ENCODE measurements at places on chromosomes 2 and 18.

GRCh38 chr2:19575641-19576040, 217.2 kb upstream of the OSR1 start:
- no peak for DNase-seq

GRCh38 chr2:180247658-180248057, 240.6 kb upstream of the CWC22 start:
- no peak for DNase-seq

GRCh38 chr18:42549596-42549995, 565.9 kb downstream of the RIT2 start:
- DNase-seq = no peak

GRCh38 chr18:7152440-7152839, 34.8 kb upstream of the LAMA1 start:
- no peak for DNase-seq

- no peak for DNase-seq
Measured at GRCh38 chr18:48762836-48763718, 187.7 kb downstream of the SMAD7 start.

GRCh38 chr2:241721852-241722251, 12.6 kb upstream of the D2HGDH start:
- DNase-seq = no peak

DNA sequence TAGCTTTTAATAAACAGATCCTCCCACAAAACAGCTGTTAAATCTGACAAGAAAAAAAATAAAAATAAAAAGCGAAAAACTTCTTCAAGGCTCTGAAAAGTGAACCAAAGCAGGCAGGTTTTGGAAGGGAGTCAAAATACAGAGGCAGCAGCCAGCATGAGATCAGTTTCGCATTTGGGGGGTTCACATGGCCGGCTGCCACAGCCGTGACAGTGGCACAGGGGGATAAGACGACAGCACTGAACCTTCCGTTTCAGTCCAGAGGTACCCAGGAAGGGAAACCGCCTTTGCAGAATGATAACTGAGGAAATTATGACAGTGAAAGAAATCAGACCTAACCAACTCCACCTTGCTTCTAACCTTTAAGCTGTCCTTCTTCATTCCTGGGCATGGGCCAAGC, 196.7 kb upstream of the PID1 start:
- DNase-seq = no peak

- DNase-seq = no peak
Measured at GRCh38 chr2:225334514-225334913, 65.0 kb upstream of the NYAP2 start.

DNA sequence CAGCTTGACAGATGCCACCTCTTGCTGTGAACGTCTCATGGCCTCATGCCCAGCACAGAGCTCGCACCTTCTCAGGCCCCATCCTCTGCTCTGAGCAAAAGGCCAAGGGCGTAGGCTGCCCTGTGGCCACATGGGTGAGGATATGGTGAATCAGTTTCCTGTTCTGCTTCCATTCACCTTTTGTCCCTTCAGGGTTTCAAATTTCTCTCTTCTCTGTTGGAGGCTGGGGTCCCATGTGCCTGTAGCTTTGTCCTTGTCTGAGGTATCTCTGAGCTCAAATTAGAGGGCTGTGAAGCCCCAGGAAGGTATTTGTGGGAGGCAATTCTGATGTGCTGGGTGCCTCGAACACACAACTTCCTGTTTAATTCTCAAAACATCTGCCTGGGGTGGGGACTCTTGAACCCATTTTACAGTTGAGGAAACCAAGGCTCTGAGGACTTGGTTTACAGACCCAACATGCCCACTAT, 29.0 kb downstream of the ZAP70 start:
- no peak for DNase-seq

DNA sequence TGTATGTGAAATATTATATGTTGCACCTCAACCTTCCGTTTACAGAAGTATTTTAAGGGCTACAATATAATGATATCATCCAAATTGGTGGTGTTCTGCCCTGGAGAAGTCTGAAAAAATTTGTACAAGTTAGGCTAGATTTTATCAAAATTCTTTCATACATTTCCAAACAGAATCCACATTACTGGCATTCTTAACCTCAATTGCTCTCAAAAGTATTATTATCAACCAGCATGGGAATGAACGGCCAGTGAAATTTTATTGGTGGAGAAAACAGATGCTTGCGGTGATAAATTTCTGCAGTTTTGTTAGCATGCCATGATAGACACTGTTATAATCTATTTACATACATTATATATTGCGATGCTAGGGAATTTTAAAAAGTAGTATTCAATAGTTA, 88.3 kb upstream of the TFPI start:
- no peak for DNase-seq

DNA sequence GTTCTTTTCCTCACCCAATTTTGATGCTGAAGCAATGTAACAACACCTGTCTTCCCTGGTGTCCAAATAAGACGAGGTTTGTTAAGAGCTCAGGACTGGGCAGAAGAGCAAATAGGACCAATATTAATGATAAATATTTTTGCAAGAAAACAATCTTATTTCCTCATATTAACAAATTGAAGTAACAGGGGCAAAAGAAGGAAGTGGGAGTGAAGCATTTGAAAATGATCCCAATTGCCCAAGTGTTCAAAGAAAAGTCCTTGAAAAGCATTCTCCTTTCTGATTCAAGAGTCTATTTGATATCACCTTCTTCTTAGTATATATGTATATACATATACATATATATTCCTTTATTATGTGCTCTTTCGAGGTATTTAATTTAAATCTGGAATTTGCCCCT, 418.8 kb downstream of the ARHGAP15 start:
- no peak for DNase-seq

Measured in stimulated activated CD4-positive, alpha-beta T cell treated with anti-CD3 and anti-CD28 coated beads, Interleukin-4, amount 100 ng/mL, for 4 hours (primary cell).